ENCODE measurements at places on chromosomes 11 and 22.

DNA sequence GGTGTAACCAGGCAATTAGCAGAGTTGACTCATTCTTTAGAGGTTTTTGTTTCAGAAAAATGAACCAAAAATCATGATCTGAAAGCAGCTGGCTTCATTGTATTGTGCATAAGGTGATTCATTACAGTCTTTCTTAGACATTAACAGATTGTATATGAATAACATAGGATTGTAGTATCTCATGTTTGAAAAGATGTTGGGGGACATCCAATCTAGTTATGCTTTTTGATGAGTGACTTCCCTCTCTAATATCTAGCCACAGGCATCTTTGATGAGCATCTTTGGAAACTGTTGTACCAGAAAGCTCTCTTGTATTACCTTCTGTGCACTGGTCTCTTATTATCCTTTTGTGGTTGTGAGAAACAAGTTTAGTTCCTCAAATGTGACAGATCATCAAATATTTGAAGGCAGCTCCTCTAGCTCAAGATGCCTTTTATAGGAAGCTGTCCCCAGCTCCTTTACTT, 8.3 kb downstream of the GRK3 start:
- no peak for DNase-seq

- DNase-seq = no peak
Observed at GRCh38 chr11:31651822-31652221, 142.3 kb downstream of the ELP4 start.

DNA sequence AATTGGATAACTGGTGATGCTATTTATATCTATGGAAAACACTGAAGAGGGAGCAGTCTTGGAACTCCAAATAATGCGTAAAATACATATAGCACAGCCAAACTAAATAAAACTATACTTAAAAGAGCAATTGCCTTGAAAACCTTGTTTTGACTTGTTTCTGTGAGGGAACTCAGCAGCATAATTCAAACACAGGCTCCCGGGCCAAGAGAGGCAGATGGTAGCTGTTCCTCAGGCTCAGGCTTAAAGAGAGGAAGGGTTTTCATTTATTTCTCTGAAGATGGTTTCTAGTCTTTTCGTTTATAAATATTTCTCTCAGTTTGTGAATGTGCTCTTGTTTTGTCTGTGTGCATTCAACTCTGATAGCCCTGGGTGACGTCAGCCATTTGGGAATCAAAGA, 82.4 kb downstream of the FANCF start:
- no peak for DNase-seq

DNA sequence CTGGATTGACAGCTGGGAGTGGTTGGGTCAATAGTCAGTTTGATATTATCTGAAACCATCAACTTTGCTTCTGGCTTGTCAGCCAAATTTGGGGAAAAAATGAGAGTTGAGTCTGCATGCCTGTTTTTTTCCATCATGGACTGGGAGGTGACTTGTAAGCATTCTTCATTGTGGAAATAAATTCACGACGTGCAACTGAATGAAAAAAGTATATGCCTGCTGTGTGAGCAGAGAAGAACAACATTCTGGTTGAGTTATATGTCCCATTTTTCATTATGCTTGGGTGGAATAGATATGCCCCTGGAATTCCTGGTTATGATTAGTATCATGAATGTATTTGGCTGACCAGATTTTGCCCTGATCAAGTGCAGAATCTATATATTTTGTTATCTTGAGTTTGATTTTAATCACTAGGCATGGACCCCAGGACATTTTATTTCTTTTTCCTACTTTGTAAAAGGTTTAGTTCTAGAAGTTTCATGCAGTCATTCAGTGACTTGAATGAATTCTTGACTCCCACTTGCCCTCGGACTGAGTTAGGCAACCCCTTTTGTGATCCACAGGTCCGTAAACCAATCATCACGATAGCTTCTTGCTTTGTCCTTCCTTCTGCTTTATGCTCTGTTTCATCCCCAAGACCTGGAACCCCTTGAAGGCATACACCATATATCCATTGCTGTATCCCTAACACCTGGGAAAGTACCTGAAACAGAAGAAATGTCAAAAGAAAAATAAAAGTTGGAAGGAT, 205.8 kb downstream of the NAV2 start:
- no peak for DNase-seq

- DNase-seq = no peak
Observed at GRCh38 chr22:20407829-20408228, 13.9 kb downstream of the ZNF74 start.

- DNase-seq = no peak
Observed at GRCh38 chr11:117273550-117274289, 17.4 kb upstream of the BACE1-AS start.

DNA sequence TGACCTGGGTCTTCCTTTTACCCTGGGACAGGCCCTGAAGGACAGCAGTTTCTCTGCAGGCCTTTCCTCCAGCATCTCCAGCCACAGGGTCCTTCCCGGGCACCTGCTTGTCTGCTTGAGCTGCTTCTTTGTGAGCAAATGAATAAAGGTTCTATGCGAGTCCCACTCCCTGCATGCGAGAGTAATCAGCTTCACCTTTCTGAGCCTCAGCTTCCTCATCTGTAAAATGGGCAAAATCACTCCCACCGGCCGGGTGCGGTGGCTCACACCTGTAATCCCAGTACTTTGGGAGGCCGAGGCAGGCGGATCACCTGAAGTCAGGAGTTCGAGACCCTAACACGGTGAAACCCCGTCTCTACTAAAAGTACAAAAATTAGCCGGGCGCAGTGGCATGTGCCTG, 31.1 kb downstream of the IFT27 start:
- no peak for DNase-seq

- no peak for DNase-seq
Observed at GRCh38 chr11:127789927-127790326, 789.4 kb upstream of the KIRREL3 start.

DNA sequence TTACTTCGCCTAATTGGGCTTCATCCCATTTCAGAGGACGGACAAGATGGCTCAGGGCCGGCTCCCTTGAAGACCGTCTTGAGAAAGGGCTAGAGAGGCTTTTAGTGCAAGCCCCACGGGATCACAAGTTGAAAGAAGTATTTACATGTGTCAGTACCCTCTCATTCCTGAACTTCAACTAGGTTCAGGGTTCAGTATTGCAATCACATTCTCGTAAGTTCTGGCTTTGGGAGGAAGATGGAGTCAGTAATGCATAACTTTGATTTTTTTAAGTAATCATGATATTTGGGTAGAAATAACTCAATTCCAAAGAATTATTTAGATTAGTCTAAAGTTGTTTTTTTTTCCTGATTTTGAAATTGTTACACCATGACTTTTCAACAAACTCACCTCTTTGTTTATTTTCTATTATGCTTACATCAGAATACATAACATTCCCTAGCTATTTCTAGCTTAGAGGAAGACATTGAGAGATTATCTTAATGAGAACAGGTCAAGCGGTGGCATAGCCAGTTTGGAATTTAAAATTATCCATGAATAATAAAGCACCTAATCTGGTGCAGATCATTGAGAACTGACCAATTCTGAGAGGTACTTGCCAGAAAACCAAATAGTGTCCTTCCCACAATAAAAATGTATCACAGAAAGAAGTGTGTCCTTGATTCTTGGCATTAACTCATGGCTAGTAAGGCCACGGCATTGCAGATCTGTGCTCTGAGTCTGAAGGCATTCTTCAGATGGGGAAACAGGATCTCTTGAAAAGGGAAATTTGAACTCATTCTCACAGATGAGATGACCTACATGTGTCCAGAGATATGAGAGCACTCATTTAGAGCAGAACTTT, 92.1 kb upstream of the BLID start:
- no peak for DNase-seq

- no peak for DNase-seq
Observed at GRCh38 chr11:103016031-103016430, 60.5 kb upstream of the MMP13 start.

DNA sequence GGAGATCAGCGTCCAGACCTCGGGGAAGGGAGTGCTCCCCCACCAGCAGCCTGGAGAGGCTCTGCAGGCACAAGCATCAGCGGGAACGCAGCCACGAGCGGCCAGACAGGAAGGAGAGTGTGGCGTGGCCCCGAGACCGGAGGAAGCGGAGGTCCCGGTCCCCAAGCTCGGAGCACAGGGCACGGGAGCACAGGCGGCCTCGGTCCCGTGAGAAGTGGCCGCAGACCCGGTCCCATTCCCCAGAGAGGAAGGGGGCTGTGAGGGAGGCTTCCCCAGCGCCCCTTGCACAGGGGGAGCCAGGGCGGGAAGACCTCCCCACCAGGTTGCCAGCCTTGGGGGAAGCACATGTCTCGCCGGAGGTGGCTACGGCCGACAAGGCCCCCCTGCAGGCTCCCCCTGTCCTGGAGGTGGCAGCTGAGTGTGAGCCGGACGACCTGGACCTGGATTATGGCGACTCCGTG, 6.9 kb downstream of the IRF7 start:
- no peak for DNase-seq

GRCh38 chr11:32386770-32387377, 48.5 kb downstream of the WT1 start:
- no peak for DNase-seq

GRCh38 chr11:45648931-45649330, 16.5 kb downstream of the CHST1 start:
- DNase-seq = no peak

- no peak for DNase-seq
Observed at GRCh38 chr22:40014667-40015248, 20.0 kb downstream of the FAM83F start.

- no peak for DNase-seq
Observed at GRCh38 chr11:134781380-134781866, 369.4 kb upstream of the B3GAT1 start.

GRCh38 chr11:17915500-17916143, 97.2 kb downstream of the SERGEF start:
- no peak for DNase-seq

- DNase-seq = peak; percentile 78
Observed at GRCh38 chr11:45885274-45885920, at the start of gene MAPK8IP1. Gene MAPK8IP1, plus strand, starts transcription at chr11:45885651. Its CDS starts 170 bp downstream, at chr11:45885821.

DNA sequence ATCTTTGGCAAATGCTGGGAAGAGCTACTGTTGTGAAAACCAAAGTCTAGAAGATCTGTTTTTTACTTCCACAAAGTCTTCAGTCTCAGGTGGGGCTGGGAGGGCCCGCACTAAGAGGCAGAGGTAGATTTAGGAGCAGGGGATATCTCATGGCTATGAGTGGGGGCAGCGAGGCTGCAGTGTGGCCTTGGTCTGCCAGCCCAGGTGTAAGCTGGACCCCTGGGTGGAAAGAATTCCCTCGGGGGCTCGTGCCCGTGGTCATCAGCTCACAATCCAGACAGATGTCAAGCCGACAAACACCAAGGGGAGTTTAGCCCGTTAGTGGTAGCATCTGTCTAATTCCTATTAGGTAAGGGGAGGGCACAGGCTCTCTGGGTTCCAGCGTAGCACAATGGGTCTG, 9.0 kb downstream of the PKNOX2 start:
- DNase-seq = no peak

GRCh38 chr11:106152013-106152412, 74.6 kb downstream of the AASDHPPT start:
- DNase-seq = peak; percentile 7

- DNase-seq = no peak
Observed at GRCh38 chr11:88979641-88980040, 86.1 kb downstream of the GRM5 start.

DNA sequence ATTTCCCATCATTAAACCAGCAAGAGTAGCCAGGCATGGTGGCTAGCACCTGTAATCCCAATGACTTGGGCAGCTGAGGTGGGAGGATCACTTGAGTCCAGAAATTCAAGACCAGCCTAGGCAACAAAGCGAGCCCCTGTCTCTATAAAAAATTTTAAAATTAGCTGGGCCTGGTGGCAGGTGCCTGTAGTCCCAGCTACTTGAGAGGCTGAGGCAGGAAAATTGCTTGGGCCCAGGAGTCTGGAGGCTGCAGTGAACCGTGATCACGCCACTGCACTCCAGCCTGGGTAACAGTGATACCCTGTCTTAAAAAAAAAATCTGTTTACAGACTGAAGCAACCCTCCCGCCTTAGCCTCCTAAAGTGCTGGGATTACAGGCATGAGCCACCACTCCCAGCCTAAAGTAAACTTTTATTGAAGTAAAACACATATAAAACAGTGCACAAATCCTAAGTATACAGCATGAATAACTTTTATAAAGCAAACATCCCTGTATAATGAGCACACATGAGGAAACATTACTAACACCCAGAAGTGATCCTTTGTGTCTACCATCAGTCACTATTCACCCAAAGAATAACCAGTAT, 12.6 kb downstream of the UCP3 start:
- no peak for DNase-seq

DNA sequence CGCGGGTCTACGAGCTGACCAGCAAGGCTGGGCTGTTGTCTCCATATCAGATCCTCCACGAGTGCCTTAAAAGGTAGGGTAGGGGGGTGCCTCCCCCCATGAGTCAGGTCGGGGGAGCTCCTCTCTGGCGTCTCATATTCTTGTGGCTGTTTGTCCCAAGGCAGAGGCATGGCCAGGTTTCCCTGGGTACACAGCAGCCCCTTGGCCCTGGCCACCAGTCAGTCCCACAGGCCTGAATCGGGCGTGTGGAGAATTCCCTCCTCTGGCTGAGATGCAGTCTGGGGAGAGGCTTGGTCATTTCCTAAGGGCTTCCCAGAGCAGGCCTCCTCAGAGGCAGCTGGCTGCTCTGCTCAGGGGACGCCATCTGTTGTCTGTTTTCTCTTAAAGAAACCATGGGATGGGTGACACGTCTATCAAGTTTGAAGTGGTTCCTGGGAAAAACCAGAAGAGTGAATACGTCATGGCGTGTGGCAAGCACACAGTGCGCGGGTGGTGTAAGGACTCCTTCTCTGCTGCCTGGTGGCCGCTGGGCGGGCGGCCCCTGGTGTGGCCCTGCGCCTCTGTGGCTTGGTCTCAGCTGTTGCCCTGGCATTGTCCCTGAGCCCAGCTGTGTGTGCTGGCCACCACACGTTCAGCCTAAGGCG, 9.6 kb upstream of the RANBP1 start:
- no peak for DNase-seq

DNA sequence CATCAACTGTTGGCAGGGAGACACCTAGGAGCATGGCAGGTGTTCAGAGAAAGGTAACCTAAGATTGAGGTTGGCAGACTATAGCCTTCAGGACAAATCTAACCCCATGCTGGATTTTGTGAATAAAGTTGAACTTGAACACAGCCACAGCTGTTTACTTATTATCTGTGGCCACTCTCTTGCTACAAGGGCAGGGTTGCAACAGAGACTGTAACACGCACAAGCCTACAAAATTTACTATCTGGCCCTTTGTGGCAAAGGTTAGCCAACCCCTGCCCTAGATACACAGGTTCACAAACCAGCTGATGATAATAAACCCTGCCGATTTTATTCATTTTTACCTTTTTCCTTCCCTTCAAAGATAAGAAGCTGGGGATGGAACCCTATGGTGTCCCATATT, 2.5 kb downstream of the THYN1 start:
- no peak for DNase-seq

DNA sequence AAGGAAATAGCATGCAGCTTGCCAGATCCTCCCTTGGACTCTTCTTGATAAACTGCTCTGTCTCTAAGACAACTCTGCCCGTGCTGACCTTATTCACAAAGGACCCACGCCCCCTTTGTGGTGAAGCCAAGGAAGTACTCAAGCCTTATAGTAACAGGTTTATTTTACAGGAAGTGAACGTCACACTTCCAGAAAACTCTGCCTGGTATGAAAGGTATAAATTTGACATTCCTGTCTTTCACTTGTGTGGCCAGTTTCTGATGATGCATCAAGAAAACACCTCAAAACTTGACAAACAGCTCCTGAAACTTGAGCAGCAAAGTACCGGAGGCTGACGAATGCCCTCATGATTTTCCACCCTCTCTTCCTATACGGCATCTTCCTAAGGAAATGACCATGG, 12.5 kb upstream of the PELI3 start:
- no peak for DNase-seq
